Esophagus squamous epithelium (tissue), 5 donors: ENCODE measurements at places on chromosomes 13 and 19. TPM values are rescaled to one million over a fixed set of nuclear protein-coding genes. Genes with fewer than 3 reads are reported as not detected.

STOML3 gene
- total RNA-seq, result not detected

FAM83E gene
- total RNA-seq, result 8.2 TPM

ICAM3 gene
- total RNA-seq, result 7.7 TPM

SIPA1L3 gene
- 25.3 TPM for total RNA-seq

ZNF177 gene
- total RNA-seq, result 0.44 TPM

ATXN8OS gene
- total RNA-seq, result not detected

- peak overlapping the region; percentile 73 for H3K4me3 ChIP-seq
- DNase-seq, result no peak
- peaks cover 80% of the 10 kb centered on the region for H3K4me1 ChIP-seq
These were observed 5.2 kb downstream of the MIDN start for GRCh38 chr19:1253514-1254080.

GRCh38 chr13:37134411-37135041 is 29.1 kb upstream of the CSNK1A1L start:
- no peak for DNase-seq
- H3K36me3 ChIP-seq, result no peaks in the 10 kb centered on the region
- H3K27me3 ChIP-seq, result no peaks in the 10 kb centered on the region
- no peaks in the 10 kb centered on the region for H3K4me1 ChIP-seq

DNA sequence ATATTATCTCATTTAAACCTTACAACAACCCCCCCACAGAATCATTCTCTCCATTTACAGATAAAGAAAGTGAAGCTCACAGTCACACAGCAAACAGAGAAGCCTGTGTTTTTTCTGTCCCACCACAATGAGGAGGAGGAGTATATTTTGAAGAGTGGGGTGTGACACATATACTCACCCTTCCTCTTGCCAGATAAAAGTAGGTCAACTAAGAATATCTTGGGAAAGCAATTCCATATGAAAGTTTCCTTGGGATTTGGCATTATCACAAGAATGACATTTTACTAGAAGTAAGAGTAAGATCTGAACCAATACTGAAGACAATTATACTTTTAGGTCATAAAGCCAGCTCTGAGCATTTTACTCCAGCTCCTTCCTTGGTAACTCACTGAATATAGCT is 287.5 kb upstream of the HTR2A start:
- DNase-seq, result no peak
- no peaks in the 10 kb centered on the region for H3K4me1 ChIP-seq
- H3K4me3 ChIP-seq, result no peak overlapping the region
- H3K27me3 ChIP-seq, result no peaks in the 10 kb centered on the region
- H3K36me3 ChIP-seq, result no peaks in the 10 kb centered on the region

DNA sequence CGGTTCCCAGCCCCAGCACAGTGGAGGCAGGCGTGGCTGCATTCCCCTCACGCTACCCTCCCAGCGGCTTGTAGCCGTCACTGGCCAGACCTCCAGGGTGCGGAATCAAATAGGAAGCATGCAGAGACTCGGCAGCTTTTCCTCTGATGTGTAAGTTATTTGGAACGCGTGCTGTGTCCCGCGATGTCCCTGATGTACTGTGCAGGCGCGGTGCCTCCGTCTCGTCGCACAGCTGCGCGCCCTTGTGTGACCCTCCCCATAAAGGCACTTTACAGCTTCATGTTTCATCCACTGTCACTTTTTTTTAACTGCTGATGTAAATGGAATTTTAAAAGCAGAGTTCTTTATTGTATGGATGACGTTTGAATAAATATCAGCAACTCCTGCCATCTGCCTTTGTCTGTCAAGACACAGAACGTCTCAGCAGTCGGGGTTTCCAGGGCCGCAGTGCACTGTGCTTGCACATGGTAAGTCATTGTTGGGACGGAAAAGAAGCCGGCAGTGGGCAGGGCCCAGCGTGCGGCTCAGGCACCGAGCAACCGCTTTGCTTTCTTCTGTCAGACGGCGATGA is 7.3 kb upstream of the F7 start:
- H3K27ac ChIP-seq, result no peak overlapping the region
- peaks cover 20% of the 10 kb centered on the region for H3K36me3 ChIP-seq
- DNase-seq, result no peak
- no peaks in the 10 kb centered on the region for H3K27me3 ChIP-seq

- no peaks in the 10 kb centered on the region for H3K27me3 ChIP-seq
- H3K4me3 ChIP-seq, result no peak overlapping the region
- H3K4me1 ChIP-seq, result no peaks in the 10 kb centered on the region
These were observed 24.7 kb upstream of the GPR183 start for GRCh38 chr13:99331881-99332293.
